ENCODE measurements at places on chromosomes 4 and X.

DNA sequence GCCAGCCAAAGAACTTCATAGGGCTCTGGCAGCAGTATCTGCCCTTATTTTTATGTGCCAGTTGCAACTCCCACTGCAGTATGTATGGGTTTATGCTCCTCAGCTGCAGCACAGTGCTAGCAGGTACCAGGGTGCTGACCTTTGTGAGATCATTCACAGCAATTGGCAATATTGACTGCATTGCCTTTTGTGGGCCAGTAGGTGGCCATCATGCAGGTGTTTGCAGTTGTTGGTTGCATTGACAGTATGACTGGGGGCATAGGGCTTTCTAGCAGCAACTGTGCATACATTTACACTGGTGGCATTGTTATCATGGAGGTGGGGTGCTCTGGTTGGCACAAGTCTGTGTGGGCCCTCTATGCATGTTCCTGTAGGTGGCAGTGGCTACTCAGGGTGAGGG is 42.5 kb downstream of the FAAH2 start:
- DNase-seq, result no peak

- no peak for DNase-seq
These were observed 55.2 kb upstream of the SLIT2 start for GRCh38 chr4:20196476-20196875.

DNA sequence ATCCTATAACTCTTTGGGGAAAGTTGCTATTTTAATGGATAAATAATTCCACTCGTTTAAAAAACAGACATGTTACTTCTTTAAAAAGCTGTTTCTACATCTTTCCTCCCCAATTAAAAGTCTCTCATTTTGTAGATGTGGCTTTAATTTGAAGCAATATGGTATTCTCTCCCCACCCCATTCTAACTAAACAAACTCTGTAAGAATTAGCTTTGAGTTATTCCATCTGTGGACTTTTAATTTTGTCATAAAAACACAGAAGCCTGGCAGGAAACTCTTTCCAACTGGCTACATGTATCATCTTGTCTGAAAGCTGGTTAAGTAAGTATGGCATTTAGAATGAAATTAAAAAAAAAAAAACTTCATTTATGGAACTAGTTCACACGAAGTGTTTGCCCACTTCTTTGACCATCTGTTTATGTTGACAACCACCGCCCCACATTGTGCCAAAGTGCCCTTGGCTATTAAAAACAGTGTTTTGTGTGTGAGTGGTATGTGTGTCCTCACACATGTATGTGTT is 140.3 kb downstream of the NAA11 start:
- no peak for DNase-seq

DNA sequence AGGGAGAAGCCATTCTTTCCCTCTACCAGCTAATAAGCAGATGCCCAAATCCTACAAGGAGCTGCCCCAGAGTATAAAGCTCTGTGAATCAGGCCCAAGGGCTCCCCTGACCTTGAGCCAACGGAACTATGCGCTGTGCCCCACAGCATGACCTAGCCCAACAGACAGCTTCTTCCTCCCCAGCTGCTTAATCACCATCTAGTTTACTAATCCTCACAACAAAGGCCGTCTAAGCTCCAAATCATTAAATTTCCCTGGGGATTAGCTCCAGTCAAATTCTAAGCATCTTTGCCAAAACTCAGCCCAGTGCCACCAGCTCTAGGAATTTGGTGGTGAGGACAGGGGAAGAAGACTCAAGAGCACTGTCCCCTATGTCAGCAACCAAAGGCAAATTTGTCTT is 113.1 kb downstream of the SHROOM4 start:
- DNase-seq, result no peak

DNA sequence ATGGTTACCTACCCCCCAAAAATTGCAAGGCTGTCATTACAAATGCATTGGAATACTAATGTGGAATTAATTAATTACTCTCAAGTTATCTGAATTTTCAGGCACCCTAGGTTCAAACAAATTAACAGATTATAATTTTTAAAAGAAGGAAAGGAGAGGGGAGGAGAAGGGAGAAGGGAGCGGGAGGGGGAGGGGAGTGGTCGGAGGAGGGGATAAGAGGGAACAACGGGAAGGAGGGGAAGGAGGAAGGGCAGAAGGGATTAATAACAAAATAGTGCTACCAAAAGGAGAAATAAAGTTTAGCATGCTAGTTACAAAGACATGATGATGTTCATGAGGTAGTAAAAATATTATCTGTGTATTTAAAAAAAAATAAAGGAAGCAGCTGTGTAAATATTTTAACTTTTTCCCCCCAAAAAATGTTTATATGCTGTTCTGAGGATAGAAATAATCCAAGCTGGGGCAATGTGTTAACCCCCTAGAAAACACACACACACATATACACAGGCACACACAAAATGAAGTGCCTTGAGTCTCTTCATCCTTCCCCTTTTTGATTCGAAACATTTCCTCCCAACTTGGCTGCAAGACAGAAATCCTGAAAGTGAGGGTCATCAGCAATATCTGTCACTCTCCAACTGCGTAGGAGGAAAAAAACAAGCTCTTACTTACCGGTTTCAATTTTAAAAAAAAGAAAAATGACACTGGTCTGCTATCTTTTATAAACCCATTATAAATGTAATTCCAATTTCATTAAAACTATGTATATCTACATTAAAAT is 58.8 kb downstream of the PPP3CA start:
- no peak for DNase-seq

DNA sequence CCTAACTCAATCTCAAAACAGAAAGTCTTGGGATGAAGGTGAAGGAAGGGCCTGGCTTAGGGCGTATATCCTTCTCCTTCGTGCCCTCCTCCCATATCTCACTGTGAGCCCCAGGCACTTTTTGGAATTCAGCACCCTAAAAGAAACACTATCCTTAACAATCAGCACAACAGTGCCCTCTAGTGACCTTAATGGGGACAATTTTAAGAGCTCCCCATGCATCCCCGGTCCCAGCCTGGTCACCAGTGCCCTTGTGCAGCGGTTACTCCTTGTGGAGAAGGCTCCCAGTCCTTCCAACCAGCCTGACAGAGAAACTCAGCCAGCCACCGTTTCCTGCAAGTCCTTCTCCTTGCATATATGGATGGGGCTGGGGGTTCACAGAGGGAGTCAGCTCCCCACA is 4.2 kb downstream of the PAK3 start:
- no peak for DNase-seq

DNA sequence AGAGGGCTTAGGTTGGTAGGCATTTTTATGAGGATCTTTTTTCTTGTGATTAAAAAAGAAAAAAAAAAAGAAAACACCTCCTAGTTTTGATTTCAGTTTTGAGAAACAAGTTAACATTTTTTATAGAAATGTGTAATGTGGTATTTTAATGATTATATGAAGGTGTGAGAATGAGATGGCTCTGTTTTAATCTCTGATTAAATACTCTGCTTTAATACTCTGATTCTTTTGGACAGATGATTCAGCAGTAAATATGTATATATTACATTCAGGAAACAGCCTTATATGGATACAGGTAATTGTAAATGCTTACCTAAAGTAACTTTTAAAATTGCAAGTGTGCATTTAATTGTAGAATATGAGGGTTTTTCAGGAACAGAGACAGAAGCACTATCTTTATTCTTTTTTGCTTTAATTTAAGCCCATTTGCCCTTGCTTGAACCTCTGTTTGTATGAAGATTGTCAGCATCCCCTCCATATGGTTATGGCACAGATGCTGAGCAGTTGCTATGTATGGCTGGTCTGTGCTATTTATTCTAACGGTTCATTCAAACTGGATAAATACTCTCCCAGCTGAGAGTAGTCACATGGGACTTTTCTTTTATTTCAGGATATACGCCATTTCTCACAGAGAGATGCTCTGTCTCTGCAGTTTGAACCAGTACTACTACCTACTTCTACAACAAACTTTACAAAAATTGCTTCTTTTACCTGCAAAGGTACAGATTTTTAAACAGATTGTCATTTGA is 101.0 kb upstream of the TLR2 start:
- no peak for DNase-seq

GRCh38 chr4:159779716-159780115 is 676.8 kb downstream of the RAPGEF2 start:
- no peak for DNase-seq

DNA sequence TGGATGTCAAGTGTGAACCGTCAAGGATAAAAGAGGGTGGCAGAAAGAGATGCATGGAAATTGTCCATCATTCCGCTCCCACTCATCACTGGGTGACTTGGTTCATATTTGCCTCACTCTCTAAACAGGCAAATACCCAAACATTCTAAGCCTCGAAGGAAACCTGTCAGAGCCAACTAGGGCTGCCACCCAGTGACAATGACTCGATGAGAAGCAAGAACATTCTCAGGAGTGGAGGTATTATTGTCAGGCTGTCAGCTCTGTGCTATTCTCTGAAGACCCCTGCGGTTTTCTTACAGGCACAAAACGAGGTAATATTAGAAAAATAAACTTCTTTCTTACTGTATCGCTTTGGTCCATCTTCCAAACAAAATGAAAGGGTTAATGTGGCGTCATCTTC is 139.6 kb downstream of the LDB2 start:
- DNase-seq, result no peak

GRCh38 chr4:112075129-112075753 is 70.0 kb upstream of the FAM241A start:
- DNase-seq, result no peak

- peak; percentile 72 for DNase-seq
These were observed 174.0 kb downstream of the SOWAHB start for GRCh38 chr4:76723924-76724323.

- DNase-seq, result no peak
These were observed 88.8 kb upstream of the PCDH18 start for GRCh38 chr4:137621056-137621455.

GRCh38 chrX:53263597-53264094 is 17.7 kb downstream of the IQSEC2 start:
- no peak for DNase-seq

GRCh38 chr4:158991534-158992155 is 111.2 kb upstream of the RAPGEF2 start:
- no peak for DNase-seq

- no peak for DNase-seq
These were observed 169.5 kb downstream of the KCTD8 start for GRCh38 chr4:44279066-44279465.

- no peak for DNase-seq
These were observed 19.0 kb downstream of the FHL1 start for GRCh38 chrX:136166221-136166855.

GRCh38 chrX:39772057-39772832 is 325.5 kb downstream of the BCOR start:
- no peak for DNase-seq

DNA sequence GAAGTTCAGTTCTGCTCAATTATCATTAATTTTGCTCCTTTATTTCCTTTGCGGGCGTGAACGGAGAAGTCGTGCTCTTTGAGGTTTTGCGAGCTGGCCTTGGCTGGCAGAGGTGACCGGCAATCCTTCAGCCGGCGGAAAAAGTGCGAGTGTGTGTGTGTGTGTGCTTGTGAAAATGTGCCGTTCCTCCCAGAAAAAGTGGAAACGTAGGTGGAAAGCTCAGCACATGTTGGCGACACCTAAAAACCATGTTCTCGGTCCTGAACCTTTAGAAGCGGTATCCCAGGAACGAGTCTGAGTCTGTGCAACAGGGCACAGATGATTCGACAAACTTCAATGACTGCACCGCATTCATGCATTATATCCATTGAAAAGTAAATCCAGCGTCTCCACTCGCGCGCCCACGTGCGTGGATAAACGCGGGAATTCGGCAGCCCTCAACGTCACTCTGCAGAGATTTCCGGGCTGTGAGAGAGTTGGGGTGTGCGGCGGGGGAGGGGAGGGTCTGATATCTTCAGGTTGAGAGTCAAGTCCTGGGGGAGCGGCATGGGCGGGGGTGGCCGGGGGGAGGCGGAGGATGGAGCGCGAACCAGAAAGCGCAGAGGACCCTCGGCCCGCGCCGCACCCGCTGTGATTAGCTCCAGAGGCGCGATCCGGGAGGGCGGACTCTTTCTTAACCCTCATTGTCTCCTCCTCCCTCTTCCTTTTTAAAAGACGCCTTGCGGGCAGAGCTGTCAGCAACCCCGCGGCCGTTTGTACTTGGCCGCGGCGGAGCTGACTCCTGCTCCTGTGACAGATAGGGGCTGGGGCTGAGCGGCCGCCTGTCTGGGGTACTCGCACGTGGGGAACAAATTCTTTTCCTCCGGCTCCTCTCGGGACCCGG is at the start of gene SHISA3:
SHISA3 (plus strand) TSS at position 737 of the 883 bp plus-strand sequence. CDS start 569 bp downstream, outside the sequence.
- no peak for DNase-seq

- DNase-seq, result no peak
These were observed 4.4 kb upstream of the HTATSF1 start for GRCh38 chrX:136493011-136493410.

DNA sequence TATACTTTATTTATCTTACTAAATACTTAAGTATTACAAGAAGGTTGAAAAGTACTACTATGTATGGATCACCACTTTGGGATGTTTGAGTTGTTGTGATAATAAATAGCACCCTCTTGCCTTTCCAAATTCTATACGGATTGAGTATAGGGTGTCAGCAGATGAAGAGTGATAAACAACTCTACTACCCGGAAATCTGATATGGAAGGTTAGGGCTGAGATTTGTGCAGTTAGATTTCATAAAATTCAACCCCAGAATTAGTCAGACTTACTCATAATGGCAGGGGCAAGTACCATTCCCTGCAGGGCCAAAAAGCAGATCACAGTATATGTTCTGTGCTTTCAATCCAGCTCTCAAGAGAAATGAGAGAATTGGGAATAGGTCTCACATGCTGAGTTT is 1008.9 kb upstream of the PCDH7 start:
- DNase-seq, result peak; percentile 59

GRCh38 chr4:145482209-145483037 is 770 bp downstream of the SMAD1 start:
- DNase-seq, result peak; percentile 75

DNA sequence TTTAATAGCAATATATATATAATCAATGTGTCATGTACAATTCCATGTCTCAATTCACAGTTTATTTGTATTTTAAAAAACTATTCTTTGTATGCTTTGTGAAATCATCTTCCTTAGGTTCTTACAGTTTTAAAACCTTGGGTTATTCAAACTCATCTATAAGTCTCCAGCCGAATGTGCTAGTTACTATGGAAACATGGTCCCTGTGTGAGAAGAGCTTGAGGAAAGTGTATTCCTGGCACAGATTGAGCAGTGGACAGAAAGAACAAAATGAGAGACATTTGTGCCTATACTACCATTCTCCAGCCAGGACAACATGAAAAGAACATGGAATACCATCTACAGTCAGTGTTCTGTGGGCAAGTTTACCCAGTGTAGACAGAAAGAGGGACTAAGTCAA is 103.4 kb downstream of the EFHC2 start:
- no peak for DNase-seq

GRCh38 chr4:54992266-54992665 is 133.1 kb downstream of the KDR start:
- no peak for DNase-seq

- DNase-seq, result no peak
These were observed 68.9 kb downstream of the HTRA3 start for GRCh38 chr4:8338351-8338961.

DNA sequence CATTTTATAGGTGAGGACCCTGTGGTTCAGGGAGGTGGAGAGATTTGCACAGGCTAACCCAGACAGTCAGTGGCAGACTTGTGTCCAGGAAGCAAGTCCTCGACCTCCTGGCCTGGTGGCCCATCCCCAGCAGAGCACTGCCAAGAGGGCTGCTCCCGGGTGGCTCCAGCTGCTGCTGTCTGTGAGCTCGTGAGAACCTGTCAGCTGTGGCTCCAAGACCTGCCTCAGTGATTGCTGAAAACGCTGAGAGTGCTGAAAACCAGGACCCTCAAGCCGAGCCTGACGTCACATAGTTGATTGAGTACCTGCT is 74.2 kb downstream of the RTL9 start:
- no peak for DNase-seq

Measured in AG04450 (cell line).